ENCODE measurements at places on chromosomes 2 and 18.

- no peak for DNase-seq
These were observed 511.6 kb downstream of the PLCL1 start for GRCh38 chr2:198315791-198316630.

- DNase-seq: no peak
These were observed 171.5 kb upstream of the SIX2 start for GRCh38 chr2:45180779-45181178.

- no peak for DNase-seq
These were observed 79.7 kb upstream of the APCDD1 start for GRCh38 chr18:10374636-10375293.

DNA sequence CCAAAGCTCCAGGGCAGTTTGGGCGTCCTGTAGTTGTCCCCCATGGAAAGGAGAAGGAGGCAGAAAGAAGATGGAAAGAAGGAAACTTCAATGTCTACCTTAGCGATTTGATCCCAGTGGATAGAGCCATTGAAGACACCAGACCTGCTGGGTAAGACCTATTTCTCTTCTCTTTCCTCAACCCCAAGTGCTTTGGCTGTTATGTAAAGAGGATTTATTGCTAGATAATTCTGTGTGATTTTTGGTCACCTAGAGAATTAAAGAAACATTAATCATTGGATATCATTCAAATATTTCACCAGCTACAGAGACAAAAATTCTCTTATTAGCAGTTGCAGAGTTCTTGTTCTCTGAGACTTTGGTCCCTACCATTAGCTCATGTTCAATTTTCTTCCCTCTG lies 1.9 kb downstream of the GALNT5 start:
- no peak for DNase-seq

- no peak for DNase-seq
These were observed 150.6 kb downstream of the RTN4 start for GRCh38 chr2:54899576-54900200.

DNA sequence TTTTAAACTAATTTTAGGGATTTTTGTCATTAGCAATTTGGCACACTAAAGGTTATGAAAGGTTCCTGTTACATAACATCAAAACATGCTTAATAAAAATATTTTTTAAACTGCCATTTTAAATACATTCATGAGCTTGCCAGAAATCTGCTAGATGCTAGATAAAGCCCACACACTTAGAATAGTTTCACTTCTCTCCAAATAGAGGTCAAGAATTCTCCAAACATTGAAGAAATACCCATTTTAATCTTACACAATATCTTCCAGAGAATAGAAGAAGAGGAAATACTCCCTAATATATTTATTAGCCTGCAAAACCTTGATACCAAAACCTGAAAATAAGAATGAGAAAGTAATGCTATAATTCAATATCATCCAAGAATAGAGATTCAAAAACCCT lies 247.5 kb downstream of the PTH2R start:
- no peak for DNase-seq

GRCh38 chr2:23791030-23791429 lies 135.9 kb downstream of the ATAD2B start:
- no peak for DNase-seq

DNA sequence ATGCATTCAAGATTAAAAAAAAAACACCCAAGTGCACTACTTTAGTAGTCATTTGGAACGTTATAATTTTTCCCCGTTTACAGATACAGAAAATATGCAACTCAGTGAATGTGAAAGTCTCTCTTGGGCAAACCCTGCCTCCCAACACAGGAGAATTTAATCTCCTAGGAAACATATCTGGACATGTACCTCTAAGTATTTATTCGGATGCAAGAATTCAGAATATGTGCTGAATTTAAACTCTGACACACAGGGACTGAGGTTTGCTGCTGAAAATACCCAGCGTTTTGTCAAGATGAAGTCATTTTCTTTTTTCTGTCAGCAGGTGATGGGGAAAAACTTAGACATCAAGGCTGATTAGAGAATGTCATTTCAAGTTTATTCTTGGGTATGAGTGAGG lies 105.4 kb downstream of the ACKR3 start:
- DNase-seq: no peak

DNA sequence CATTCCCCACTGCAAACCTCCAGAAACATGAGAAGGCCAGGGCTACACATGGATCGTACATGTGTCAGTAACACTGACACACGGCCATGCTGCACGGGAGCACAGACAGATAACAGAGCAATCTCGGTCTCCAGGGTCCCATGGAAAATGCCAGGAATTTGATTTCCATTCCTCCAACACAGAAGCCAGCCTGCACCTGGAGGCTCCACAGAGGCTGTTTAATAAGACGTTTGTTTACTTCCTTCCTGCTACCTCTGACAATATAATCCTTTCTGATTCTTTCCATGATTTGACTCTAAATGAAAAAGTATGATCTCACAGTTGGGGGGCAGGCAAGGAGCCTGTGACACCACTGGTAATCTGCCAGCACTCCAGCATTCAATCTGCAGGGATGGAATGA lies 210.9 kb upstream of the DDX18 start:
- no peak for DNase-seq

DNA sequence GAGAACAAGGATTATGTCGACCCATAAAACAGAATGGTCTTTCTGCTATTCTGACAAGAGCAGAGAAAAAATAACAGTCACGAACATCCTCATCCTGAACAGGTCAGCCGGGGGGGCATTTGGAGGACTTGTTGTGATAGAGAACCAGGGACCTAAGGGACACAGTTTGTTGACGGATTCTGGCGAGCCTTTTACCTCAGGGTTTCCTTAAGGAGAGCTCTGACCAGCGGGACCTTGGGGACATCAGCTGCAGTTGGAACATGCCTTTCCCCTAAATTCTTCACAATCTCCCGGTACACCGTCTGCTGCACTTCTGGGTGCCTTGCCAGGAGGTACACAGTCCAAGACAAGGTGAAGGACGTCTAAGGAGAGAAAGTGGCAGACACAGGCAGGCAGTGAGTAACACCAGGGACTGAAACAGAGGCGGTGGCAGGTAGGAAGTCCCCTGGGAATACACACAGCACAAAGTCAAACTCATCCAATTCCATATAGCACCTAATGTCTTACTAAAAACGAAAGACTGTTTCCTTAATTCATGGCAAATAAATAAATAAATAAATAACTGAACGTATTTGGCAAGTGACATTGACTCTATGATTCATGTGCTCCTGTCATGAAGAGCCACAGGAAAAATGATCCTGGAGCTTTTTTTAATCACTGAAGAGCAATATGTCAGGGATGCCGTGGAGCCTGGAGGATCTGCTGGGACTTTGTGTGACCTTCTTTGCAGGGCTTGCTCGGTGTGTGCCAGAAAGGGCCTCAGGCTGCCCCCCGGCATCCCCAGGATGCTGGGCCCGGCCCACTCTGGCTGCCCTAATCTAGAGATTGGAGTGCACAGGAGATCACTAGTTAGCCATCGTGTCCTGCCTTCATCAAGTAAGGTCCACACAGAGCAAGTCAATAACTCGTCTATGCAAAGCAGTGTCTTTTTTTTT lies 24.7 kb downstream of the CYP27C1 start:
- no peak for DNase-seq

DNA sequence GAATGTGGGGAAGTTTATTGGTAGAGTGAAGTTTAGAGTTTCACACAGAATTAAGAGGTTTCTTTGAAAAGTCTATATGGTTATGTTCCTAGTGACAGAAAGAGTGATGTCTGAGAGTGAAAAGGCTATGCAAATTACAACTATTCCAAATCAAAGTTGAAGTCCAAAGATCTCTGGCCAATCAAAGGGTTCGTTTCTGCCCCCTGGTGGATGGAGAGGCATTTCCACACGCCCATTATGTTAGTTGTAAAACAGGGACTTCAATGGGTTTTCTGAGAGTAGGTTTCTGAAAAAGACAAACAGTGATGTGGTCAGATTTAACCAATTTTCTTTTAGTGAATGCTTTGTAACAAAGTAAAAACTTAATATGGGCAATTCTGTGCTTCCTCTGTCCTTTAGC lies 441.5 kb upstream of the POU3F3 start:
- no peak for DNase-seq

GRCh38 chr2:157803476-157803875 lies 72.7 kb downstream of the ACVR1 start:
- no peak for DNase-seq

GRCh38 chr2:222960126-222960525 lies 91.9 kb upstream of the KCNE4 start:
- DNase-seq: no peak

- no peak for DNase-seq
These were observed 234.9 kb upstream of the RASGRP3 start for GRCh38 chr2:33241581-33241980.

GRCh38 chr2:220887876-220888275 lies 684.2 kb downstream of the EPHA4 start:
- no peak for DNase-seq

GRCh38 chr2:25976983-25977741 lies 5.1 kb downstream of the KIF3C start:
- no peak for DNase-seq

- DNase-seq: no peak
These were observed 168.7 kb upstream of the FN1 start for GRCh38 chr2:215604606-215605005.

GRCh38 chr2:9423922-9424272 lies 443 bp downstream of the CPSF3 start:
- no peak for DNase-seq

DNA sequence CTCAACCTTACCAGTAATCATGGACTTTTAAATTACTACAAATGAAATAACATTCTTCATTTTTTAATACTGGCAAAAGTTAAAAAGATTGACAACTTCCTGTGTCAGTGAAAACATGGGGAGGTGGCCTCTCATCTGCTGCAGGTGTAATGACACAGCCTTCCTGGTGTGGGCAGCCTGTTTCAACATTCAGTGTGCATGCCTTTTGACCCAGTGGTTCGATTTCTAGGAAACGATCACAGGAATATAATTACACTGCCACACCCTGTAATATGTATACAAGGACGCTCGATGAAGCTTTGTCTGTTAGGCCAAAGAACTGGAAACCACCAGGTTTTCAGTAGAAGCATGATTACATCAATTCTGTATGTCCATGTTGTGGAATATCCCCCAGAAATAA lies 68.7 kb downstream of the MTHFD2 start:
- no peak for DNase-seq

DNA sequence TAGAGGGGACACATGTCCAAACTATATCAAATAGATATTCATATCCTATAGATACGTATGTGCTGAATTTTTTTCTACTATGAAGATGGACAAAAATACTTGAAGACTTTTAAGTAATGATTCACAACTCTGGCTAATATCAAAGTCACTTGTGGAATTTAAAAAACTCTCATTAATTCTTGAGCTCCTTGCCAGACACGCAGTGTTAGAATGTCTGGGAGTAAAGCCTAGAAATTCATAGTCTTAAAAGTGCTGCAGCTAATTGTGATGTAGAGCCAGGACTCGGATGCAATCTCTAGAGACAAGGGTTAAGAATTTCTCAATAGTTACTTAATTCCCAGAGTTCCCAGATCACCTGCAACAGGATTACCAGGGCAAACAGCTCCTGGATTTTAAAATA lies 107.4 kb downstream of the ARL6IP6 start:
- DNase-seq: no peak

GRCh38 chr2:209840434-209840833 lies 68.8 kb downstream of the UNC80 start:
- DNase-seq: no peak

DNA sequence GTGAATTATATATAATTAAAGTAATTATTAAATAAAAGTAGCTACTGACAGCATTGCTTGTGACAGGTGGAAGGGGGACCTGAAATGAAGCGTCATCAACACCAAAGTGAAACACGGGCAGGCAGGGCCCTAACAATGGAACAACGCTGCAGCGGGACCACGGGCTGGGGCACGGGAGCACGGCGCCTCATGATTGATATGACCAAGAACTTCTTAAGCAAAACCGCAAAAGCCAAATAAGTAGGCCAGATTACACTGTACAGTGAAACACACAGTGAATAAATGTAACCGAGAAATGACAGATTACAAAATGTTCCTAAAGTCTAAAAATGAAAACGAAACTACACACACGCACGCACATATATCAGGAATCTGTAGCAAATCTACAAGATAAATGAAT lies 81.4 kb downstream of the SNTG2 start:
- no peak for DNase-seq

DNA sequence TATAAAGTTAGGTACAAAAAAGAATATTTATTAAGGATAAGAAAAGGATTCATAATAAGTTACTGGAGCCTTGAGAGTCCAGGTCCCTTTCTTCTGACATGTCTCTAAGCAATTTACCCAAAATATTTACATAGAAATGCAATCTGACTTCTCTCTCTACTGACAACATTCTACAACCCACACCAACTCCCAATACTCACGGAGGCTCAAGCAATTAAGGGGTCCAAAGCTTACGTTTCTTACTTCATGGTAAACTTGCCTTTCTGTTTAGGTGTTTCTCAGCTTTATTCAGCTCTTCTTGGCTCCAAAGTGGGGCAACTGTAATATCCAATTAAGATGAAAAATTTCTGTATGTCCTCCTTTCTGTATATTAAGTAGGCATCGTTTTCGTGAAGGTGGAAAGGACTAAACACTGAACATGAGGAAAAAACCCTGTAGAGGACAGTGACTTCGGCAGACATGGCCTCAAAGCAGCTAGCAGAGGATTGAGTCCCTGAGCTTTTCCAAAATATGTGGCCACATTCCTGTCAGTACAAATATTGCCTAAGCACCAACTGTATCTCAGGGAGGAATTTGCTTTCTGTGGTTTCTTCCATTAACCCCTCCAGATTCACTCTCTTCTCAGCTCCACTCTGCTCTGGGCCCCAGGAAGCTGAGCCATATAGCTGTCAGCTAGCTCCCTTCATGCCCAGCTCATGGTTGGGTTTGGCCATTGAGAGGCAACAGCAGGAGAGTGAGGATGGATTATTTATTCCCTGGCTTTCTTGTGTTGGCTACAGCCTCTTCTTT lies 67.9 kb upstream of the GLS start:
- no peak for DNase-seq

GRCh38 chr2:224528171-224528570 lies 57.0 kb downstream of the CUL3 start:
- DNase-seq: no peak

DNA sequence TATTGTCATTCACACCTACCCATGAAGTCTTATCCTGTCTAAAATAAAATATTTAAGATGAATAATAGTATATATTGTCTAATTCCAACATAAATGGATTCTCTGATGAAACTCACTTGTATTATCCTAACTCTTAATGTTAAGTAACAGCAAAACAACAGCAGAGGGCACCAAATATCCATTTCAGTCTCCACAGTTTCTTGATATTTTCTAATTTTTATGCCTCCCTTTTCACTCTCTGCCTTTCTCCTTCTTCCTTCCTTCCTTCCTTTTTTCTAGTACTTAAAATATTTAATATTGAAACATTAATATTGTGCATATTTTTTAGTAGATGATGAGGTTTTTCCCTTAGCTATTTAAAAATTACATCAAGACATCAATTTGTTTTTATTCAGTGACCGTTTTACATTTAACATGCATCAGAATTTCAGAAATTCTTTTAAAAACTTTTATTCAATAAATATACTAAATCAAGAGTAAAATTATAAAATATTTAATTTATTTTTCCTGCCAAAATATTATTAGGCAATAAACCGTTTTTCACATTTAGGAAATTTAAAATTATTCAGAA lies 97.6 kb downstream of the WDR7 start:
- no peak for DNase-seq
